ENCODE measurements at places on chromosomes 1 and 21. TPM values are rescaled to one million over a fixed set of nuclear protein-coding genes. Genes with fewer than 3 reads are reported as not detected.

TTC34 gene
- 1.3 TPM for total RNA-seq

BATF3 gene
- 35.3 TPM for total RNA-seq

CFAP45 gene
- 0.57 TPM for total RNA-seq

CLSTN1 gene
- 100 TPM for total RNA-seq

DMBX1 gene
- 0.05 TPM for total RNA-seq

PEAR1 gene
- 0.09 TPM for total RNA-seq
